H1 (cell line): ENCODE measurements at places on chromosomes 6 and 20. TPM values are rescaled to one million over a fixed set of nuclear protein-coding genes. Genes with fewer than 3 reads are reported as not detected.

GRCh38 chr6:116254297-116255056 lies 602 bp upstream of the TSPYL4 start:
- DNase-seq: no peak

GRCh38 chr6:116229287-116229913 lies 24.5 kb downstream of the TSPYL4 start:
- peak; percentile 98 for DNase-seq

- no peak for DNase-seq
These were observed 799.5 kb downstream of the QKI start for GRCh38 chr6:164214066-164214465.

Gene ZNF334
- total RNA-seq: 15.9 and 17.8 TPM in 2 replicates
